ENCODE measurements at places on chromosomes 3 and 15.

DNA sequence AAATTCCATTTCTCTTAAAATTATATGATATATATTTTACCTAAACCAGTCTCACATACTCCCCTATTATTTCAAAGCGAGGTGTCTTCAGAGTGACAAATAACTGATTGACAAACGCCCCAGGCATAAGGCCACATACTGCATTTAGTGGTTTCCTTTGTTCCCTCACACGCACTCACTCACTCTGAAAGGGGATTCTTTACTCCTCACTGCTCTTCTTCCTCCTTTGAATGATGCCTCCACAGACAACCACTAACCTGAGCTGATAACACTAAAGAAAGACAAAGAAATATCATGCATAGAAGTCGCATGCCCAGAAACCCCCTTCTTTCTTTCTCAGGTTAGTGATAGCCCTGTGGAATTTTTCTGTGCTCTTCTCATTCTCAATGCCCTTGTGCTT, 24.1 kb upstream of the BBX start:
- DNase-seq, result no peak

- no peak for DNase-seq
Observed at GRCh38 chr3:135849827-135850226, 115.7 kb upstream of the PPP2R3A start.

DNA sequence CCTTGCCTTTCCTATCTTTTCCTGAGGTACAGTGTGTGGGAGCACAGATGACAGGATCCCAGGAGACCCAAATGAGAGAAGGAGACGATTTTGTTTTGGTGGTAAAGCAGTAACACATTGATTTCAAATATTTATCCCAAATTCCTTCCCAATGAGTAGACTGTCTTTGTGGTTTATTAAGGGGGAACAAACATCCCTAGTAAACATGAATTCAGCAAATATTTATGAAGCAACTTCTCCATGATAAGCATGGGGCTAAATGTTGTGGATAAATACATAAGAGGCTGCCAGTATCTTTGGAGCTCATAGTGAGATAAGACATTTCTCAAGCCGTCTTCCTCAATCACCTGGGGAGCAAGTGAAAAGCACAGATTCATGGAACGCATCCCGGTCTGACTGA, 460.8 kb upstream of the CFAP20DC start:
- DNase-seq, result no peak

GRCh38 chr15:66942649-66943390, 122.6 kb upstream of the SMAD3 start:
- DNase-seq, result no peak

DNA sequence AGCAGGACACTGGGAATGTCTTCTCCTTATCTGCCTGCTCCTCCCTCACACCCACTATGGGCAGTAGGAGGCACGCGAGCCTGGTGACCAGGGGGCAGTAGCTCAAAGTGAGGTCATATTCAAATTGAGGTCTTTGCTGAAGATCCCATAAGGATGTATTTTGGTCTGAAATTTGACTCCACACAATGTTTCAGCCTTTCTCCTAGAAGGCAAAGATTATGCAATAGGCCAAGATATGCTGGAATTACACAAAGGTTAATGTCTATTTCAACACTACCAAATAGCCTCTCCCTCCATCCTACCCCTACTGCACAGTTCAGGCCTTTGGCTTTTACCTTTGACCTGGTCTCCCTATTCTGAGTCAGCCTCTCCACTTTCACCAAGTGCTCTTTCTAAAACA, 203.0 kb downstream of the TIGIT start:
- no peak for DNase-seq

GRCh38 chr3:188179006-188179966, 25.3 kb downstream of the LPP start:
- DNase-seq, result peak; percentile 87

- peak; percentile 55 for DNase-seq
Observed at GRCh38 chr3:16741890-16742289, 136.7 kb upstream of the DAZL start.

DNA sequence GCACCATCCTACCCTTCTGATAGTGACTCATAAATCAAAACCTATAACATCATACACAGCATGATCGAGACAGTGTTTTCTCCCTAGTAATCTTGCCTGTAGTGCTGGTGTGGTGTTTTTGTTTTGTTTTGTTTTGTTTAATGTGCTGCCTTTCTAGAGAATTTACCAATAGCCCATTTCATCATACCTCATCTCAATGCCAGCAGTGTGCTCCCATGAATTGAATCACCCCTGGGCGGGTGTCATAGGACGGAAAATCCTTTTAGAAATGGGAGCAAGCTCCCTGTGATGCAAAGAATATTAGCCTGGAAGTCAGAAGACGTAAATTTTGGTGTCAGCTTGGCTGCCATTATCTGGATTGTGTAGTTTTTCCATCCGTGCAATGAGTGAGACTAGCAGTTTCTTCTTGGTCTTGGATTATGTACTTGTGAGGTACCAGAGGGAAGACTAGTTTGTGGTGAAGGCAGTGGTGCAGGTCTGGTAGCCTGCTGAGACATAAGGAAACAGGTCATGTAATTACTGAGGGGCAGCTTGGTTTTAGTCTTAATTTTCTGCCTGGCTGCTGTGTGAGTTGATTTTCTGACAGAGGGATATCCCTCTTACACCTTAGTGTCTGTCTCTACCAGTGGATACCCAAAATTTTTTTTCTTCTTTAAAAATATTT, 29.9 kb downstream of the IGSF10 start:
- DNase-seq, result no peak

DNA sequence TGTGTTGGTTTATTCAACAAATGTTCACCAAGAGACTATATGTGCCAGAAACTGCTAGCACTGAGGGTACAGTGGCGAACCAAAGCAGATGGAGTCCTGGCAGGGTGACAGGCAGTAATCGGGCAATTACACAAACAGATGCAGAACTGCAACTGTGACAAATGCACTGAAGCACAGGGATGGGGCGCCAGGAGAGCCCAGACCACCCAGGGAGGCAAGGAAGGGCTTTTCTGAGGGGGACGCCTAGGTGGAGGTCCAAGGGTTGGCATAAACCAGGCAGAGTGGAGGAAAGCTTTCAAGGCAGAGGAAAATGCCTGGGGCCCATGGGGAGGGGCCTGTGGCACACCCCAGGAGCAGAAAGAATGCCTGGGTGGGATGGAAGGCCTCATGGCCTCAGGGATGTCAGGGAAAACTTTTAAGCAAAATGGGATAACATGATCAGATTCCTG, 5.5 kb downstream of the DIS3L start:
- DNase-seq, result peak; percentile 67

All from femur (tissue), 1 donor.